ENCODE measurements at places on chromosomes 12 and 14. TPM values are rescaled to one million over a fixed set of nuclear protein-coding genes. Genes with fewer than 3 reads are reported as not detected.

Gene LRRC74A
- not detected for total RNA-seq

Gene INTS13
- 52.8 TPM for total RNA-seq

Gene SPTB
- not detected for total RNA-seq

Gene TCL1B
- total RNA-seq, result not detected

Gene HEBP1
- 13.2 TPM for total RNA-seq

- DNase-seq, result no peak
Observed at GRCh38 chr12:50047693-50048250, 9.6 kb upstream of the ASIC1 start.

- DNase-seq, result no peak
Observed at GRCh38 chr12:12997156-12997555, 2.9 kb downstream of the HEBP1 start.

DNA sequence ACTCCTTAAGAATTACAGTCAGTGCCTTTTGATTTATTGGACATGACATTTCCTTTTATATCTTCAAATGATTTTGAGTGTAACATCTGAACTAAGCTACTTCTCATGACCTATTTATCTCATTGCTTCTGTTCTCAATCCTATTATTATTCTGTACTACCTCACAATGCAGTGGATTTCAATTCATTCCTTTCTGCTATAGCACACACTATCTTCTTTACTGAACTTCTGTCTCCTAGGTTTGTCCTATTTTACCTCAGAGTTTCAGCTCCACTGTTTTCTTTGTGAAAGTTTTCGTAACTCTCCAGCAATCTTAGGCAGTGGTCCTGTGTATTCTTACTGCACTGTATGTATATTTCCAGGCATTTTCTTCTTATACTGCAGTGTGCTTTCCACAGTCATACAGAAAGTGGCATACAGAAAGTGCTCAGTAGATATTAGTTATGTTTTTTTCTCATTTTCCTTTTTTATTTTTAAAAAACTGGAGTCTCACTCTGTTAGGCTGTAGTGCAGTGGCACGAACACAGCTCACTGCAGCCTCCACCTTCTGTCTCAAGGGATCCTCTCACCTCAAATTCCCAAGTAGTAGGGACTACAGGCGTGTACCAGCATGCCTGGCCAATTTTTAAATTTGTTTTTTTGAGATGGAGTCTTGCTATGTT lies 368.6 kb upstream of the RGS6 start:
- DNase-seq, result no peak

DNA sequence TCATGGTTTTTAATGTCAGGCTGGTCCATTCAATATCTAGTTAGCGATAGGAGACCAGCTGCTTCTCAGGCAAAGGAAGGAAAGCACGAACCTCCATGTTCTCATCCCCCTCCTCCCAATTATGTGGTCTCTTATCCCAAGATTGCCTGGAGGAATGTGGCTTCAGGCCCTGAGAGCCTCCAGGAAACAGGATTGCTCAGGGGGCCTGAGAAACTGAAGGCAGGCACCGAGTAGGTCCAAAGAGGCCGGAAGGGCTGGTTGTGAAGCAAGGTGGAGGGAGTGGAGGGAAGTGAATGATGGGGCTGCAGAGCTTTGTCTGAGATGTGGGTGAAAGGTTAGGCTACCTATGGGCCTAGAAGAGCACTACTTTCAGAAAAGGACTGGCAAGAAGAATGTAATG lies 188.2 kb upstream of the DDHD1 start:
- DNase-seq, result no peak

DNA sequence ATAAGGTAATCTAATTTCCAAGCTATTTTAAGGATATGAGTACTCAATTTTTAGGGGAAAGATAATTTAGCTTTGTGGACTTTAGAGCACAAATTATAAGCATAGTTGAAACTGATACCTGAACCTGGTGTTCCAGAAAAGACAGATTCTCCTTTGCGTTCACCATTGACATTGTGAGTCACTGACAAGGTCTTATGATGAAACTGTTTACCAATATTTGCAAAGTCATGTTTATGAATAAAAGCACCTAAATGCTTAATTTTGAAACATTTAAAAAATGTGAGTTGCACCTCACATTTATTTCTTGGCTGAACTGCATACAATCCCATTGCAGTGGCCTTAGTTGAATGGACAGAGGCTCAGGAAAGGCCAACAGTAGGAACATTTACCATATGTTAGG lies 3.9 kb downstream of the BCAT1 start:
- no peak for DNase-seq

- DNase-seq, result no peak
Observed at GRCh38 chr14:60348211-60348610, 99.2 kb downstream of the PPM1A start.

DNA sequence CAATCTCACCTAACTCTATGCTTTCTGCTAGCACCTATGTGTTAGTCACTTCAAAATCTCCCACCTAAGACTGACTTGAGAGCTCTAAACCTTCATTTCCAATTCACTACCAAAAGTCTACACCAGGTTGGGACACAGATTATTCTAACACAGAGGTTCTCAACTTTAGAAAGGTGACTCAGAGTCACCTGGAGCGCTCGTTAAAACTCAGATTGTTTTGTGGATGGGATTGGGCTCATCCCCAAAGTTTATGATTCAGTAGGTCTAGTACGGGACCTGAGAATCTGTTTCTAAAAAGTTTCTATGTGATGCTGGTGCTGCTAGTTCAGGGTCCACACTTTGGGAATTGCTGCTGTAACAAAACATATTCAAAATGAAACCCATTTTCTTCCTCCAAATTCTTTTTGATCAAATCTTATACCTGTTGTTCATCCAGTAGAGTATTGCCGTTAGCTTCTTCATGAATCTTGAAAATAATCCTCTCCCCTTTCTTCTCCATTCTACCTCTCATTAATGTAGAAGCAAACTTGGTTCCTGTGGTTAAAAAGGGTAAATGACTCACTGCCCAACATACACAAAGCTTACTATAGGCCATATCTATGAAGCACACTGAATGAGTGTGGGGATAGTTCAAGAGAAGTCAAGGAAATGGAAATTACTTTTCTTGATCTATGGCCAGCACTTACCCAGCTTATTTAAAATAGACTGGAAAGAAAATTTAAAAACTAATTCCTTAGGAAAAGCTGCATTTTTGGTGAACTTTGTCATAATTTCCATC lies 206.7 kb downstream of the KIF21A start:
- DNase-seq, result no peak

DNA sequence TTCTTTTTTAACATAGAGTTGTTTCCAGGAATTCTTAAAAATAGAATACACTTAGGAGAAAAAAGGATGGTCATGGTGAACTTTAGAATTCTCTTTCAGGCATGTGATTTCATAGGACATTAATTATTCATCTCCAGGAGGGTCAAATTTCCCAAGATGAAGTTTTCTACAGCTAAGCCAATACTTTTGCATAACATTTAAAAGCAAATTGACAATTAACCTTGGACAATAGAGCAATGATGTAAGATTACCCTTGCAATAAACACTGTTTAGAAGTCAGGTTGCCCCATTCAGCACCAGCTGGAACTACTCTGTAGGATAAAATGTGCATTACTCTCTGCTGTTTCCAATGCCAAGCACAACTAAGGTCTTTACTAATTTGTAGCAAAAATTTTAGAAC lies 49.5 kb downstream of the SIX1 start:
- no peak for DNase-seq

GRCh38 chr12:124677552-124678356 lies 110.3 kb upstream of the NCOR2 start:
- DNase-seq, result no peak

DNA sequence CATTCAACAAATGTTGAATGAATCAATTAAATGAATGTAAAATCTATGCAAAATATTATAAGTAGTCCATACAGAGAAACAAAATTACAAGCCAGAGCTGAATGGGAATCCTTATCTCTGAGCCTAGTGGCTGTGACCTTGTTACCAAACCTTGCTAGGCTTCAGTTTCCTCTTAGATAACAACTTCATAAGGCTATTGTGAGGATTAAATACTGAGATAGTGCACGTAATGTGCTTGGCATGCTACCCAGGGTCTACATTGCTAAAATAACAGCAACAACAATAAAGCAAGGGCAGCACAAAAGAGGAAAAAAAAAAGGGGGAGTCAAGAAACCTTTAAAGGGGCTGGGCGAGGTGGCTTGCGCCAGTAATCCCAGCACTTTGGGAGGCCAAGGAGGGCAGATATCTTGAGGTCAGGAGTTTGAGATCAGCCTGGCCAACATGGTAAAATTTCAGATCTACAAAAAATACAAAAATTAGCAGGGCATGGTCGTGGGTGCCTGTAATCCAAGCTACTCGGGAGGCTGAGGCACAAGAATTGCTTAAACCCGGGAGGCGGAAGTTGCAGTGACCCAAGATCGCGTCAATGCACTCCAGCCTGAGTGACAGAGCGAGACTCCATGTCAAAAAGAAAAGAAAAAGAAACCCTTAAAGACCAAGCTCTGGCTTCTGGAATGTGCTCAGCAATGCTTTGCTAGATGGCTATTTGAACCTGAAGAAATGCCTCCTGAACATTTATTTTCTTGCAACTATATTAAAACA lies 14.1 kb downstream of the STAB2 start:
- DNase-seq, result no peak

DNA sequence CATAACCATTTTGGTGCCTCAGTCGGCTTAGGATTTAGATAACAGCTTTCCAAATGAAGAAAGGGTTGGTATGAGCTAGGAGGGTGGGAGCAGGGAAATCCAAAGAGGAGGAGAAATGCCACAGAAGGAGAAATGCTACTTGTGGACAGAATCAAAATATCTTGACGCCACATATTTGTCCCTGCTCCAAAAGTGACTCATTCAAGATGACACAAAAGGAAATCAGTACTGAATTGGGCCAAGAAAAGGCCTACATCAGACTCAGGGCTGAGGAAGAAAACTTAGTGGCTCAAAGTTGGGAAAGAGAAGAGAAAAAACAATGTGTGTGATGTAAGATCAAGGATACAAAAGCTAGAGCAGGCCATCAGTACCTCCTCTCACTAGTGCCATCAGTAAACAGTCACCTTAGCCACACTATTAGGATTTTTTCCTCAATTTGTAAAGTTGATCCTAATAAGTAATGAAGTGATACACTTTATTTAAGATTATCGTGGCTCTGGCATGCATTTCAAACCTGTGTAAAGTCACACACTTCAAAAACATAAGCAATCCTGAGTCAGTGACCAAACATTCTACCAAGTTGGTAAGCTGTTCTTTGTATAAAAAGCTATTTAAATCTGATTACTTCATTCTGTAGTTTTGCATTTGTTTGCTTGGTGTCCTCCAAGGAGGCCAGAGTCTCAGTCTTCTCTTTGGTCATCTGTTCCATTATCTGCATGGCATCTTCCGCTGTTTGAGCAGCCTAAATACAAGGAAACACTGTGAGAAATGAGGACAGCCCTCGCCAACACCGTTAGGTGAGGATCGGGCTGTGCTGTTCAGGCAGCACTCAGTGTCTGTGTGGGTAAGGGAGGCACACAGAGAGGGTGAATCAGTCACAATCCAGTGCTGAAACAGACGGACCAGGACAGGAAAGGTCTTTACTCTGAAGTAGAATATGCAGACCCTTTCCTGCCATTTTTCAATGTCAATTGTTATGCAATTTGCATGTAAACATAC lies 52.6 kb upstream of the VPS33A start:
- no peak for DNase-seq

GRCh38 chr12:13074396-13075117 lies 28.9 kb downstream of the GSG1 start:
- no peak for DNase-seq

DNA sequence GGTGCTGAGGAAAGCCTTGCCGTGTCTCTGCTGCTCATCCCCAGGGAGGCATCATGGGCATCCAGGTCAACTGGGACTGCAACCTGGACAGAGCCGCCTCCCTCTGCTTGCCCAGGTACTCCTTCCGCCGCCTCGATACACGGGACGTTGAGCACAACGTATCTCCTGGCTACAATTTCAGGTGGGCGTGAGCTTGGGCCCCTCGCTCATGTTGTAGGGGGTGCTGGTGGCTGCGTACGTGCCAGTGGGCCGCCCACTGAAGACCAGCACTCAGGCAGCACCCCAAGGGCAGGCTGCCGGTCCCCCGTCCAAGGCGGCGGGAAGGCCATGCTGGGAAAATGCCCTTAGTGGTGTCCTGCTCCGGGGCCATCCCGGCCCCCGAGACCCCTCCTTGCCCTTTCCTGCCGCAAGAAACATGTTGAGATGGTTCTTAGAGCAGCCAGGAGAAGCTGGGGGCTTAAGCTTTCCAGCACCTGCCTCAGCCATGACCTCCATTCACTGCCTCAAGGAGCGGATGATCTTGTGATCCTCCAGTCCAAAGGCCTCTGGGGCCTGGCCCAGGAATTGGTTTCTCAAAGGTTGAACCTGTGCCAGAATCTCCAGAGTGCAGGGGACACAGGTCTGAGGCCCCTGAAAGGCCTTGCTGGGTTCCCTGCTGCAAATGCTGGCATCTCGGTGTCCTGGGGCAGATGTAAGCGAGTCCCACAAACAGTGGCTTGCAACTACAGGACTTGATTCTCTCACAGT lies 19.2 kb downstream of the P2RX4 start:
- no peak for DNase-seq

GRCh38 chr14:37131205-37131604 lies 41.2 kb downstream of the SLC25A21 start:
- no peak for DNase-seq

DNA sequence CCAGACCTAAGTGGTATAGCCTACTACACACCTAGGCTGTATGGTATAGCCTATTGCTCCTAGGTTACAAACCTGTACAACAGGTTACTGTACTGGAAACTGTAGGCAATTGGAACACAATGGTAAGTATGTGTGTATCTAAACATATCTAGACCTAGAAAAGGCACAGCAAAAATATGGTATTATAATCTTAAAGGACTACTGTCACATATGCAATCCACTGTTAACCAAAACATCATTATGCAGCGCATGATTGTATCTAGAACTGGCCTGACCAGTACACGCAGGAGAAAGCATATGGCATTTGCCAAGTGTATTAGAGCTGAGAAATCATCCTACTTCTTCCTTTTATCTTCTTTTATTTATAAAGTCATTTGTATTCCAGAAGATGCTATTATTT lies 75.5 kb downstream of the SLC8A3 start:
- no peak for DNase-seq

All from activated CD8-positive, alpha-beta T cell treated with anti-CD3 and anti-CD28 coated beads, Interleukin-2, amount 10 ng/mL, durations not matched to agents 7 days and 5 days (primary cell).